Mucosa of descending colon (tissue), 3 donors: ENCODE measurements at places on chromosomes 5 and 9.

DNA sequence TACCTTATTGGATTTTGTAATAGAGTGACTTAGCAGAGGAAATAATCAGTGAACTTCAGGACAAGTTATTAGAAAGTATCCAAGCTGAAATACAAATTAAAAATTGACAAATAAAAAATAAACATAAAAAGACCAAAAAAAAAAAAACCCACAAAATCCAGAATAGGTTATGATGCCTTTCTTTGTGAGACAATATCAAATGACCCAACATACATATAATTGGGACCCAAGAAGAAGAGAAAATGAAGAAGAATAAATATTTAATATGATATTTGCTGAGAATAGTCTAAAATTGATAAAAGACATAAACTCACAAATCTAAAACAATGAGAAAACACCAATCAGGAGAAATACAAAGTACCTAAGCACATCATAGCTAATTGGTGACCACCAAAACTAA lies 81.8 kb downstream of the ICE1 start:
- DNase-seq: no peak

DNA sequence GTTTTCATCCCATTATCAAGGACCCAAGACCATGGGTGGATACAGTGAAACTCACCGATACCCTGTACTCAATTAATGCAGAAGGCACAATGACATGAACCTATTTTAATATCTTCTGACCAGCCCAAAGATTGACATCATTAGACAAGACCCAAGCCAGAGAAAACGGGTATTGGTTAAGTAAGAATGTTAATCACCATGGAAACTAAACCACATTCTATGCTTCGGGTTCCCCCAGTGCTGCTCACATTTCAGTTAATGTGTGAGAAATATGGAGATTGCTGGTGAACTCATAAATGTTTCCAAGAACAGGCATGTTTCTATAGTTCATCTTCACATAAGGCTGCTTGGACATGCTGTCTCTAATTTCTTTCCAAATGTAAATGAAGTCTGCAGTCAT lies 77.0 kb downstream of the IRX2 start:
- DNase-seq: no peak

DNA sequence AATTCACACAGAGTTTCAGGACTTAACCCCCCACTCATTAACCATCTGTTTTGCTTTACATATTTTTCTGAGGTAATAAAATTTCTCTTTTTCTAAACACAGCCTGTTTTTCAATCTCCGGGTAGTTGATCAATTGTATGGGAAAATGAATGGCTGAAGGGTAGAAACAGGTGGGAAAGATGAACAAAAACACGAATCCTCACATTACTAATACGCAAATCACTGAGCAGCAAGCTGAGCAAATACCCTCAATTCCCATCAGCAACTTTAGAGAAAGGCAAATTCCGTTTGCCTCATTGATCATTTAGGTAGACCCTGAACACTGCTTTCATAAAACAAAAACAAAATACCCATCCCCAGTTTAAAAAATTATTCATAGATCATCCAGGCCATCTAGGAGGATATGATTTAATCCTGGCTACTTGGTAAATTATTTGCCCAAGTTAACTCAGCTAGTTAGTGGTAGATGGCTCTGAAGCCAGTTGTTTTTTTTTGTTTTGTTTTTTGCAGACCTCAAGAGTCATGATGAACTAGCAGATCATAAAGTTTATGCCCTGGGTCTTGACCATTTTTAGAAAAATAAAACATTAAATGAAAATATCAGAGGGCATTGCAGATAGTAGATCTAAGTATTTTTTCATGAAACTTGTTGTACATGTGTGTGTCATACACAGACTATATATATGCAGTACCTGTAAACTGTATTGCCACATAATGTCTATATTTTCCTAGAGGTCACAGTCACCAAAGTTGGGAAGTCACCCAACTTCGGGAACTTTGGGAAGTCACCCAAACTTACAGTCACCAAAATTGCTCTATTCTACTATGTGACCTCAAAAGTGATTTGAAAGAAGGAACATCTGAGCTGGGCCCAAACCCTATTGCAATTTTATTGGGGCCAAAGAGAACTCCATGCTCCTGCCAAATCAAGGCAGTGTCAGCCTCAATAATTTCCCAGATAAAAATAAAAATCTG lies 1.6 kb upstream of the CD274 start:
- no peak for DNase-seq

DNA sequence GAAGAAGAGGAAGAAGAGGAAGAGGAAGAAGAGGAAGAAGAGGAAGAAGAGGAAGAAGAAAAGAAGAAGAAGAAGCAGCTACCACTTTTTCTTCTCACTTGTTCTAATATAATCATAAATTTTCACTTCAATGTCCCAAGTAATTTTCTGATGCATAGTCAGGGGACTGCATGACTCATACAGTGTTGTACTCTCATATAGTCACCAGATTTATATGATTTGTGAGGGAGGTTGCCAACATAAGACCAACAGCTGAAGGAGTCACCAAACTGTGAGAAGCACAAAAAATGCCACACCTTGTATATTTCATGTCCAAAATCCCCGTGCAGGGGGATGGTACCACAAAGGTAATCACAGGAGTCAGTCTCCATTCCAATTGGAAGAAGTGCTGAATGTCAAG lies 32.7 kb upstream of the DMRTA1 start:
- no peak for DNase-seq

DNA sequence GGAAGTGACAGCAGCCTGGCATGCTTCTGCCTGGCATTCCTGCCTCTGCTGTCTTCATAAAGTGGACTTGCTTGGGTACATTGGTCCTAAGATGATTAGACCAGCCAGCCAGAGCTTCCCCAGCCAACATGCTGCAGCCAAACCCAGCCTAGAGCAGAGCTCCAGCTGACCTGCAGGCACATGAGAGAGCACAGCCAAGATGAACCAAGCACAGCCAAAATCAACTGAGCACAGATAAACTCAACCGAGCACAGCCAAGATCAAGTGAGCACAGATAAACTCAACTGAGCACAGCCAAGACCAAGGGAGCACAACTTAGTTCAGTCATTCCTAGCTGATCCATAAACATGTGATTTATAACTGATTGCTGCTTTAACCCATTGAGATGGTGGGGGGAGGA lies 266.5 kb downstream of the MSX2 start:
- no peak for DNase-seq
